ENCODE measurements at places on chromosomes 5 and 9.

GRCh38 chr5:6660688-6661087 lies 27.4 kb downstream of the SRD5A1 start:
- no peak for DNase-seq

DNA sequence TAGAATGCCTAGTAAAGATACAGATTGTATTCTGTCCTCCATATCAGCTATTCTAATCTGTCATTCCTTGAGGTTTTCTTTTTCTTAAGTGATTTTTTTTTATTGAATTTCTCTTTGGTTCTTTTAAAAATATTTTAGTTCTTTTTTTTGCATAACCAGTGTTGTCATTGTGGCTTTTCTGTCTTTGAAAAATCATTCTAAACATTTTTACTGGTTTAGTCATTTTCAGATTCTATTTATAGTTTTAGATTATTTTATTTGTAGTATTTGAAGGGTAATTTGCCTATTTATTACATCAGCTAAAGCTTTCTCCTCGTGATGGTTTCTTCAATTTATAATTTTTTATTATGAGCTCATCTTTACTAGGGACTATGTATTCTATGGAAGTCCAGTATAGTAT lies 78.1 kb downstream of the NDUFAF2 start:
- DNase-seq: no peak

GRCh38 chr9:131407717-131408195 lies 13.9 kb downstream of the PRRC2B start:
- no peak for DNase-seq

GRCh38 chr9:26768145-26768544 lies 124.5 kb downstream of the CAAP1 start:
- no peak for DNase-seq

DNA sequence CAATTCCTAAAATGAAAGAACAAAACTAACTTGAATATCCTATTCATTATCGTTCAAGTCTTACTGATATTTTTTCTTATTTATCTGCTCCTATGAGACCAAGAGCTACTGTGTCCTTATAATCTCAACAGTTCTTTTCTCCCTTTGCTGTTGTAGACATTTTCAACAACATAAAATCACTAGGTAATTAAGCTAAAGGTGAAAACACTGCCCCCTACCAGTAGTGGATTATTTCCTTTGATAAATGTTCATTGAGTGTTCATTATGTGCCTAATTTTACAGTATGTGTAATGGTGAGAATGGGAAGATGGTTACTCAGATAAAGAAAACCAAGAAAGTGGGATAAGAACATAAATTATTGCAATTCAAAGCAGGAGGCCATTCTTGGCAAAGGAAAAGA lies 41.4 kb upstream of the PAPPA start:
- DNase-seq: no peak

DNA sequence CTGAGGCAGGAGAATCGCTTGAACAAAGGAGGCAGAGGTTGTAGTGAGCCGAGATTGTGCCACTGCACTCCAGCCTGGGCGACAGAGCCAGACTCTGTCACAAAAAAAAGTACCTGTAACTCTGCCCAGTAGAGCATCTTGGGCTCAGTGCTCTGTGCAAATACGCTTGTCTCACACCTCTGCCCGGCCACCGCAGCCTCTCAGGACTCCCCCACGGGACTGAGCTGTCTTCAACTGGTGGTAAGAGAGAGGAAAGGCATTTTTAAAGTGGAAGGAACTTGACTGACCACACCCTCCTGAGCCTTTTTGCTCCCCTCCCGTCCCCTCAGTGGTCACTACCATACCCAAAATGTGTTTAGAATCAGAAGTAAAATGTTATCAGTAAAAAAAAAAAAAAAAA lies 174.3 kb upstream of the PIK3R1 start:
- no peak for DNase-seq

GRCh38 chr5:35785601-35786085 lies 71.0 kb upstream of the IL7R start:
- no peak for DNase-seq

DNA sequence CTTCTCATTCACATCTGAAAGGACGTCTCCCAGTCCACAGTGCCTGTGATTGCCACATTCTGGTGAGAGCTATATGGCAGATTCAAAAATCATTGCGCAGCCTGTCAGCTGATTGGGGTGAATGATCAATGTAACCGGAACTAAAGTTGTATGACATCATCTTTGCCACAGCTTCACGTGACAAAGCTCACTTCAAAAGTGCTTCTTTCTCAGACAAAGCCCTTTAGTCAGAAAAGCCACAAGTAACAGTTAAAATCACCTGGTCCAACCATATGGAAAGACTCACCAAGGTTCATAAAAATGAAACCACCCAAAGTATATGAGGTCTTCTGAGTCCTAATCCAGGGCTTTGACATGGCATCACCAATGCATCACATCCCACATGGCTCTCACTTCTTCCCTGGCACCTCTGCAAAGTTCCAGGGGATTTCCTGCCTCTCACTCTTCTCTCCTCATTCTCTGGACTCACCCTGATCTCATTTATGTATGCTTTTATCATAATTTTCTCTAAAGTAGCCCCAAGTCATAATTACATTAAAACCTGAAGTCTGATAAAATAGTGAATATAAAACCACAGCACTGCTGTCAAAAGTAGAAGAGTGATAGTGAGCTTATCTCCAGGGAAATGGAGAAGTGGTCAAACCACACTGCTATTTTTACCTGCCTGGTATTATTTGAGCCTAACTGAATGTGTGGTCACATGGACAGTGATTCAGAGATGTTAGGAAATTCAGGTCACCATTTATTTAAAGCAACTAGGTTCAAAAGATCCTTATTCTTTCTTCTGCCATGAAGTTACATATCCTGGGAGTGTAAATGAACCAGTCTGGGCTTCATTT lies 193.1 kb upstream of the PTGER4 start:
- DNase-seq: peak; percentile 35

- DNase-seq: no peak
These were observed 685.1 kb upstream of the DMAC1 start for GRCh38 chr9:8484597-8485191.

DNA sequence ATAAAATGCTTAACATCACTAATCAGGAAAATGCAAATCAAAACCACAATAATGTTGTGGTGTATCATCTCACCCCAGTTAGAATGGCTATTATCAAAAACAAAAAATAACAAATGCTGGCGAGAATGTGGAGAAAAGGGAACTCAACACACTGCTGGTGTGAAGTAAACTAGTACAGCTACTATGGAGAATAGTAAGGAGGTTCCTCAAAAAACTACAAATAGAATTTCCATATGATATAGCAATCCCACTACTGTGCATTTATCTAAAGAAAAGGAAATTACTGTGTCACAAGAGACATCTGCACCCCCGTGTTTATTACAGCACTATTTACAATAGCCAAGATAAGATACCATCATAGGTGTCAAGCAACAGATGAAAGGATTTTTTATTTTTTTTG lies 214.5 kb upstream of the RASA1 start:
- no peak for DNase-seq

DNA sequence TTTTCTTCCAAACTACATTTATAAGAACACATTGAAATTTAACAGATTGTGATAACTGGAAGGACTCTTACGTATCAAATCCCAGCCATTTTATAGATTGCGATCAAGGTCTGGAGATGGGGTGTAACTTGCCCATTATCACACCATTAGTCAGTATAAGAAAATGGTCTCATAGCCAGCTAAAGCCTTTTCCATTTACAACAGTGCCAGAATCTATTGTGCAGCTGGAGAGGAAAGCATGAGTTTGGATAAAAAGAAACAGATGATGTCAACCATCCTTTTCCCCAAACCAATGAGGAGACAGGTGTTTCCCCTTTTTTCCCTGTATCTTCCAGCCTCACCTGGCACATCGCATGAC lies 658.8 kb downstream of the ACTL7B start:
- DNase-seq: no peak

All from activated CD8-positive, alpha-beta memory T cell treated with anti-CD3 and anti-CD28 coated beads for 4 hours (primary cell).